ENCODE measurements at places on chromosomes 6 and 20.

DNA sequence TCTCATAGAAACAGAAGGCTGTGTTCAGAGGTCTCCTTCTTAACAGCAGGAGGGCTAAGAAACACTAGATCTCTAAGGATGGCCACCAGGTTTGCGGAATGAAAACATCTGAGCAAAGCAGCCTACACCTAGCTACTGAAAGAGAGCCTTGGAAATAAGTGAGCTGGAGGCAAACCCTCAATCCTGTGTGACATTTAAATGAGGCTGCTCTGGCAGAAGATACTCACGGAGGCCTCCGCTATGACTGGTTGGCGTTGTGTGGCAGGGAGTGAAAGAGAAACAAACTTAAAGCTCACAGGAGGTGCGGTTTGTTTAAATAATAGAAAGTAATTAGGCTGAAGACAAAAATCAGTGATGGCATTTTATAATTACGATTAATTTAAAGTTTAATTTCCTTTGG lies 162.0 kb upstream of the RNF217 start:
- DNase-seq: no peak

GRCh38 chr6:72111611-72112010 lies 225.3 kb downstream of the RIMS1 start:
- DNase-seq: no peak

DNA sequence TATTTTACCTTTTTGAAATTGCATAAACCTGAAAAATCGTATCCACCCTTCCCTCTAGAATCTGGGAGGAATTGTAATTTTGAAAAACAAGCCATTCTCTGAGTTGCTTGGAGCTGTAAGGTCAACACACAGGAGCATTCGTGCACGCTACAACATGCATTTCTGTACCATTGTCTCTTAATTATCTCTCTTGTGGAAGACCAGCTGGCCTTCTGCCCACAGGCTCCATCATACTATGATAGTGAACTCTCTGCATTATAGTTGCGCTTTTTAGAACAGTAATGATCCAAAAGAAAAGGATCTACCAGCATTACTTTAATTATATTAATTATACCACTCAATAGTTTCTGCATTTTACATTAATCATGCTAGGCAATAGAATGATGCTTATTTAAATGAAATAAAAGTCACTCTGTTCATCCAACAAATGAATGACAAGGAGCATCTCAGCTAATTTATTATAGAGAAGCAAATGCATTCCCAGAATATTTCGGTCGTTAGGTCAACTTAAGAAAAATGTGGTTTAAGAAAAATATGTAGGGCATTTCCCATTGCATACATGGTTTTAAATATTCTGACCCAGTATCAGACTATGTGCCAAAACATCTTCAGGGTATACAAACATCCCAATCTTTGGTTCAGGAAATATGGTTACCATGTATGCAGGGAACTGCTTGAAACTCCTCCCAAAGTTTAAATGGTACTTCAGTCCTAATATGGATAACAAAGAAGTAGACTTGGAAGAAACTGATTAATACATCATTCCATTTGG lies 263.5 kb downstream of the TFAP2A start:
- DNase-seq: no peak

GRCh38 chr6:111714416-111715270 lies 109.0 kb upstream of the TRAF3IP2 start:
- no peak for DNase-seq

- DNase-seq: no peak
Measured at GRCh38 chr6:136959471-136959891, 37.4 kb downstream of the SLC35D3 start.

GRCh38 chr6:138533667-138534066 lies 34.4 kb upstream of the NHSL1 start:
- no peak for DNase-seq

DNA sequence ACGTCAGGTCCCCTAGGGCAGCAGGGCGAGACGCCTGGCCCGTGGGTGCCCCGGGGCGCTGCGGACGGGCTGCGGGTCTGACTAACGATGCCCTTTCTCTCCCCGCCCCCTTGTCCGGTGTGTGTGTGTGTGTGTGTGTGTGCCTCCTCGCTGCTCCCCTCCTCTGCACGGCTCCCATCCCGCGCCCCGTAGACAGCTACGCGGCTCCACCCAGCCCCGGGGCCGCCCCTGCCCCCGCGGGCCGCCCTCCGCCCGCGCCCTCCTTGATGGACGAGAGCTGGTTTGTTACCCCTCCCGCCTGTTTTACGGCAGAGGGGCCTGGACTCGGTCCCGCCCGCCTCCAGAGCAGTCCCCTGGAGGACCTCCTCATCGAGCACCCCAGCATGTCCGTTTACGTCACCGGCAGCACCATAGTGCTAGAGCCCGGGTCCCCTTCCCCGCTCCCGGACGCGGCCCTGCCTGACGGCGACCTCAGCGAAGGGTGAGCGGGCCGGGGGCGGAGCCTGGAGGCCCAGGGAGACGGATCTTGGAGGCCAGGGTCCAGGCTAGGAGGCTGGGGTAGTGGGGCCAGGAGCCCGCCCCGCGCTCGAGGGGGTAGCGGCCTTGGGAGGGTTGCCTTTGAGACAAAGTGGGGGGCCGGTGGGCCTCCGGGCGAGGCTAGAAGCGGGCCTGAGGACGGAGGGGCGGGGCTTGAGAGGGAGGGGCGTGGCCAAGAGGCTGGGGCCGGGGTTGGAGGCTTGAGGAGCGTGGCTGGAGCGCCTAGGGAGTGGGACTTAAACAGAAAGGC lies 5.1 kb downstream of the TP53INP2 start:
- DNase-seq: peak; percentile 90

- DNase-seq: no peak
Measured at GRCh38 chr20:46970937-46971630, 76.4 kb downstream of the EYA2 start.

DNA sequence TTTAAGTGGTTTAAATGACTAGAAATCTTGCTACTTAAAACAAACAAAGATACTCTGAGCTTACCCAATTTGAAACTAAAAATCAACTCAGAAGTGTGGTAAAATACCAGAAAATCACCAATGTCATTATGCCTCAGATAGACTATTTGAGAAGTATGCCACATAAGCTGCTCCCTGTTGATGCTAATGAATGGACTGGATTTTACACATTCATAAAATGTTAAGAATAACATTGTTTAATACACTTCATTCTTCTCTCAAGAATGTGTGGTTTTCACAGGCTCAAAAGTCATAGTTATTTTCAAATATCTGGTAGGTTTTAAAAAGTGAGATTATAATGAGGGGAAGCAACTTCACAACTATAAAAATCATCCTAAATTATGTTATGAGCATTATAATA lies 170.6 kb downstream of the TASP1 start:
- no peak for DNase-seq

DNA sequence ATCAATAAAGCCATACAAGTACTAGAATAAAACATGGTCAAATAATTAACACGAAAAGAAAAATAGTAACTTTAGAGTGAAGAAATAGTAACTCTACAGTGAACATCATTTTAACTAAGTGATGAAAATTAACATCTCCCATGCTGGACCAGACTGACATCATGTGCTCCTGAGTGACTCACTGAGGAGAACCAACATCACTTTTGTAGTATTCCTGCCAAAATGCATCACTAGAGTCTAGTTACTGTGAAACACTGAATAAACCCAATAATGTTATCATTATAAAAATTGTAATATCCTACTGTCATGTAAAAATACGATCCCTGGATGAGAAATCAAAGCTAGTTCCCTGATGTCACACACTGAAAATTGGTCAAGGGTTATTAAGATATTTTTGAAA lies 361.3 kb downstream of the CD109 start:
- no peak for DNase-seq

GRCh38 chr6:140897349-140897748 lies 1235.4 kb upstream of the GJE1 start:
- DNase-seq: no peak

DNA sequence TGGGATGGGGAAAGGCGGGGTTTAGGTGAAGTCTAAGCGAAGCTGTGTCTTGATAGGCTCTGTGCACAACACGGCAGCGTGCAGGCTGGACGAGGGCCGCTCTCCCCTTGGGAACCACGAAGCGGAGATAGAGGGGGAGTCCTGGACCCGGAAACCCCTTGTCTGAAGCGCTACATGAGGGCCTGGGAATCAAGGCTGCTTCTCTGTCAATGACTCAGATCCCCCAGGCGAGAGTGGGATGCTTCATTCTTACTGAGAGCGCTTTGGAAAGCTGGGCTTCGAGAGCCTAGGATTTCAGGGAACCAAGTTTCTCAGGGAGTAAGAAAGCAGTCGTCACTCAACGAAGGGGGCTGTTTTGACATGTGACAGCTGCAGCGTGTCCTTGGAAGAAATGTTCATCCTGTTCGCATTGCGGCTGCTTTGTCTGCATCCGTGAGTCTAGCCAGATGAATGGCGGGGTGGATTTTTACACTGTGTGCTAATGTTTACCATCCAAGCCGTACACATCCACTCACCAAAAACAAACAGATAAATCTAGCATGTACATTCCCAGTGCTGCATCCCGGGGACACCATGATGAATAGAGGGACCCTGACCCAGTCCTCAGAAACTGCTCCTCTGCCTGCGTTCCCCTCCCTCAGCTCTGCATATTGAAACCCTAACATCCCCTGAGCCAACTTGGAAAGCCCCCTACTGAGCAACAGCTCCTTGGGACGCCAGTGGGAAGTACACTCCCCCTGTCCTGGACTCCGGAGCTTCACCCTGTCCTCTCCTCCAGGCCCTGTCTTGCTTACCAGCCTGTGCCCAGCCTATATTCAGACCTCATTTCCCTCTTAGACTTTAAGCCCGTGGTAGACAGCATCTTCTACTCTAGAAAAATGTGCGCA lies 24.5 kb upstream of the RTF2 start:
- no peak for DNase-seq

DNA sequence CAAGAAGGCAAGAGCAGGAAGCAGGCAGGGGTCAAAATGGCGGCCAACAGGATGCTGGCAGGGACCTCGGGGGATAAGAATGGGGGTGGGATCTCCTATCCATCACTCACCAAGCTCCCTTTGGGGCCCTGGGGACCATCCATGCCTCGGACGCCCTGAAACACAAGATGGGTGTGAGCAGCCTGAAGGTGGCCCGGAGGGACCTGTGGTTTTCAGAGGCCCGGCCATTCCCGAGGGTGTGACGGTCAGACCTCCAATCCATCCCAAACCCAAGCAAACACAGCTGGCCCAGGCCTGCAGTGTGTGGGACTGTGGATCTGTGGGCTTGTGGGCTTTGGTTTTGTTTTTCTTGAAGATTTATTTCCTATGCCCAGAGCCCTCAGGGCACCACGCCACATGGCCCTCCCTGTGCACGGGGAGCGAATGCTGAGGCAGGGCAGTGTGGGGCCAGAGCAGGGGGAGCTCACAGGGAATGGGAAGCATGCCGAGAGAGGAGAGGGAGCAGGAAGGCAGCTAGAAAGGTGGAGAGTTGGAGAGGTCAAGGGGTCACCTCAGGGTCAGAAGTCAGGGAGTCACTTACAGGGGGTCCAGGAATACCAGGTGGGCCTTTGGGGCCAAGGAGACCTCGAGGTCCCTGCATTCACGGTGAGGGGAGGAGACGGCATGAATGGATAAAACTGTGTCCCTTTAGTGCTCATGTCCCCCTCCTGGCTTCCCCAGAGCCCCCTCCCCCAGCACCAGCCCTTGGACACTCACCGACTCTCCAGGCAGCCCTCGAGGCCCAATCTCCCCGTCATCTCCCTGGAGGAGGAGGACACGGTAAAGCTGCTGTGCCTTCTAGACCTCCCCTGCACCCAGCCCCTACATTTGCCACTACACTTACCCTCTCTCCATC lies 14.5 kb downstream of the COL11A2 start:
- DNase-seq: no peak

- DNase-seq: peak; percentile 60
Measured at GRCh38 chr20:32536851-32537656, 48.1 kb downstream of the NOL4L start.

- DNase-seq: no peak
Measured at GRCh38 chr6:43170417-43170930, 595 bp upstream of the SRF start.
